Motor neuron (in vitro differentiated cells): ENCODE measurements at places on chromosomes 11 and 22. TPM values are rescaled to one million over a fixed set of nuclear protein-coding genes. Genes with fewer than 3 reads are reported as not detected.

DNA sequence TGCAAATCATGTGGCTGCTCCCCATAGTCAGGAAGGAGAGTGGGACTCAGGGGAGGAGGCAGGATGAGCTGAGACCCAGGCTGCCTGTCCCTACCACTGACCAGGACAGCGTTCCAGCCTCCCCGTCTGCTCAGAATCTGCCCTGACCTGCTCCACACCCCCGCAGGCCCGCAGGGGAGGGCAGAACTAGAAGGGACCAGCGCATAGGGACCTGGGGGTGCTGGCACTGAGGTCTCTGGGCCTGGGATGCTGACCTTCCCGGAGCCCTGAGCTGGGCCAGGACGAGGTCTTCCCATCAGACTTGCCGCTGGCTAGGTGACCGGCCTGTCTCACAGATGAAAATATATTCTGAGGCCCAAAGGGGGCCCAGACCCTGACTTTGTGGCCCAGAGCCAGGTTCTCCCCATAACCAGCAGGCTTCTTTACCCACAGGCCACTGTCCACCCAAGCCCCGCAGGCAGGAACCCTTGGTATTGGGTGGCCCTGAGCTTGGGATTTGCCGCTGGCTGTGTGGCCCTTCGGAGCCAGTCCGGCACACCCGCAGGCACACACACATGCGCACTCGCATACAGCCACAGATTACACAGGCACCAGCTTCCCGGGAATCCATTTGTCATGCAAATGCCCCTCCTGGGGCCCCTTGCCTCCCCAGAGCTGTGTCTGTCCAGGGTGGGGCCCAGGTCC, 13.8 kb upstream of the PIM3 start:
- peak; percentile 87 for ATAC-seq

- no peak for ATAC-seq
These were observed 296.4 kb downstream of the ETS1 start for GRCh38 chr11:128291007-128291406.

DNA sequence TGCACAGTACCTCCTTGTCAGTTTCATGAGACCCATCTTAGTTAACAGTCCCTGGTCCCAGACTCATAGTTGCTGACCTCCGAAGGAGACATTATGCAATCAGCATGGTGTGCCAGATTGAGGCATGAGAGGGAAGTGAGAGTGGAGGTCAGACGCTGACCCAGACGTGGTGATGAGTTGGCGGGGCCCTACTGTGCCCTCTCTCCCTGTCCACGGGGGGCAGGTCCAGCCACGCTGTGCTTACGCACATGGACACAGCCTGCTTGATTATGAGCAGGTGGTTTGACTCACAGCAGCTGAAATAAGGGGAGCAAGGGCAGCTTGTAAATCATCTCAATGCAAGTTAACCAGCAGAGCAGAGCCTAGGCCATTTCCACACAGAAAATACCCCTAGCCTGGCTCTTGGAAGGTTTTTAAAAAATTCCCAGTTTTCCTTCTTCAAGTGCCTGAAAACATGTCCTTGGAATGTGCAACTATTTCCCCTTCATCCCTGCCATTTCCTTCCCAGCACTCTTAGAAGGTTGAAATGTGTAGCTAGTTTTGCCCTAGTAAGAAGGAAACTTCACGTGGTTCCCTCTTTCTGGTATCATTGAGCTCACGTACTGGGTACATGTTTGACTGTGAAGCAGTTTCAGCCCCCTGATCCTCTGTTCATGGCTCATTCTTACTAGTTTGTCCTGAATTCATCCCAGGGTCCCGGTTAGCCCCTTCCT, 122.6 kb upstream of the SORL1-AS1 start:
- no peak for ATAC-seq

DNA sequence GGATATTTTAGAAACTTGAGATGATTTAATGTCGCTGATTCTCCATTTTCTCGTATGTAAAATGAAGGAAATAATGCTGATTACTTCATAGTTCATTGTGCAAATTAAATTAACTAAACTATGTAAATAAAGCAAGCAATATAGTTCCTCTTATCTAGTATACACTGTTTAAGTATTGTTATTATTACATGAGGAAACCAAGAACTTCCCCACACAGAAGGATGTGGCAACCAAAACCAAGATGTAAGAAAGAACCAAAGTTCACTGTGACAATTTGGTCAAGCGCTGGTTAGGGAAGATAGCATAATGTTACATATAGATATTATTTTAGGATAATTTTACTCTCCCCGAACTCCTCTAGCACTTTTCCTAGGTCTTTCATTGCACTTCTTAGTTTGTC, 103.2 kb downstream of the XKR3 start:
- ATAC-seq: no peak

GRCh38 chr11:109984634-109985289, 108.4 kb upstream of the ZC3H12C start:
- ATAC-seq: no peak

DNA sequence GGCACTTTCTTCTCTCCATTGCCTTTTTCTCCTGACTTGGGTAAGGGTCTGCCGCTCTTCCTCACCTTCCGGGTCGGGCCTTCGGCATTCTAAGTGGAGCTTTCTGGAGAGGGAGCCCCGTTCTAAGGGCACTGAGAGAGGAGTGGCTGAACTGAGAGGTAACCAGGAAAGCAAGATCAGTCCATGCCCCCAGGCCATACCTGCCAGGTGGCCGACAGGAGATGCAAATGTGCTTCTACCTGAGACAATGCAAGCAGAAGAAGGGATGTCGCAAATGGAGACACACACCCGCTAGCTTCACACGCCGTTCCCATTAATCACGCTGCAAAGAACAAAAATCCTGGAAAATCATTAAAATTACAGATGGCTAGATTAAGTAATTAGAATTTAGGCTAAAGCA, 156.4 kb upstream of the TBCEL start:
- ATAC-seq: no peak

DNA sequence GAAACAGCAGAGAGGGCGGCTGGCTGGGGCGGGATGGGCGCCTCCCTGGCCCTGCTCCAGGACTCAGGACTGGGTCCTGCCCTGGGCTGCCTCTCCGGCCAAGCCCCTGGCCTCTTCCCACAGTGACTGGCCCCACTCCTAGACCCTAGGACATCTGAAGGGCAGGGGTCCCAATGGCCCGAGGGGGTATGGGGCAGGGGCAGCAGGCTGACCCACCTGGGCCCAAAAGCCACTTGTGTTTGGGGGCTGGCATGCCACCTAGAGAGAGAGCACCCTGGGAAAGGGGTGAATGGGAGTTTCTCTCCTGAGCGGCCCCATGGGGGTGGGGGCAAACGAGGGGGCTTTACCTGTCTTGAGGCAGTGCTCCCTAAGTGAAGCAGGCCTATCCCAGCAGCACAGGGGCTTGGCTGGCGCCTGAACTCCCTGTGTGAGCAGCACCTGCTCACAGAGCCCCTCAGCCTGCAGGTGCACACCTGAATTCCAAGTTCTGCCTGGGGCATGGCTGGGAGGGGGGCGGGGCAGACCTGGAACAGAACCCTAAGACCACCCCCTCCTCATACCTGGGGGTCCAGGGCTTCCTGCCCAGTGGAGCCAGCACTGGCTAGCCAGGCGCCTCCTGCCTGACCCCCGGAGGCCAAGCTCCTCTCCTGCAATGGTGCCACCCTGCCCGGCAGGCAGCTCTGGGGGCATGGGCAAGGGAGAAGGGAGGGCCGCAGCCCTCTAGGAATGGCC, 16.9 kb downstream of the DUSP8 start:
- ATAC-seq: no peak

DNA sequence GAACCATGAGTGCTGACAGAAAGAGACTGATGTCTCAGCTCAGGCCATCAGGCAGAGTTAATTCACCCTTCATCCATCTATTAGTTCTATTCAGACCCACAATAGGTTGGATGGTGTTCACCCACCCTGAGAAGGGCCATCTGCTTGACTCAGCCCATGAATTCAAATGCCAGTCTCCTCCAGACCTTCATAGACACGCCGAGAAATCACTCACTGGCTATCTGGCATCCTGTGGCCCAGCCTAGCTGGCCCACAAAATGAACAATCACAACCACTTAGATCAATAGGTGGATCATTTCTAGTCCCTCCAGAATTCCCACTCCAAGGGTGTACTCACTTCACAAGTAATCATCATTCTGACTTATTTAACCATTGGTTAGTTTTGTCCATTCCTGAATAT, 58.2 kb downstream of the MYEOV start:
- ATAC-seq: no peak

- no peak for ATAC-seq
These were observed 22.1 kb upstream of the TMPRSS13 start for GRCh38 chr11:117950993-117951961.

- no peak for ATAC-seq
These were observed 172.5 kb downstream of the MN1 start for GRCh38 chr22:27628891-27629631.

DNA sequence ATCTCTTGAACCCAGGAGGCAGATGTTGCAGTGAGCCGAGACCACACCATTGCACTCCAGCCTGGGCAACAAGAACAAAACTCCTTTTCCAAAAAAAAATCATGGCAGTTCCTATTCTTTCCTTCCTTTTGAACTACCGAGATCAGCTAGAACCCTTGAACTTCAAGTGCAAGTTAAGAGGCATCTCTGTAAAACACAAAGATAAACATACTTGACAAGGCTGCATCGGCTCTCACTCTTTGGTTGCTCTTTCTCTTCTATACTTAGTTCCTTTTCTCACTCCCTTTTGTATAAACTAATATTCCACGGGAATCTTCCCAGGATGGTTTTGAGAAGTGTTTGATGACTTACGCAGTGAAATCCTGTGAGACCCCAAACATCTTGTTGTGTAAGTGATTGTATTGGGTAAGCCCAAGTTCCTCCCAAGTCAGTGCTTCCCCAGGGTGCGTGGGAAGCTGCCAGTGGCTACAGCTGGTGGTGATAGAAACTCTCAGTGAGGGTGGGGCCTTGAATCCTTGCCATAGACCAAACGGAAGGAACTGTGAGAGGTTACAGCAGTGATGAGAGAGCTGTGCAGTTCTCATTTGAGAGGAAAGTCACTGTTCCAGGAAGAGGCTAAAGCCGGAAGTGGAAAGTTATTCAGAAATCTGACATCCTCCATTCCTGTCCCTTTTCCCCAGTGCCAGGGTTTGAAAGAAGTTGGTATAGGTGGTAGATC, 24.1 kb upstream of the CDC42EP2 start:
- peak; percentile 70 for ATAC-seq

DNA sequence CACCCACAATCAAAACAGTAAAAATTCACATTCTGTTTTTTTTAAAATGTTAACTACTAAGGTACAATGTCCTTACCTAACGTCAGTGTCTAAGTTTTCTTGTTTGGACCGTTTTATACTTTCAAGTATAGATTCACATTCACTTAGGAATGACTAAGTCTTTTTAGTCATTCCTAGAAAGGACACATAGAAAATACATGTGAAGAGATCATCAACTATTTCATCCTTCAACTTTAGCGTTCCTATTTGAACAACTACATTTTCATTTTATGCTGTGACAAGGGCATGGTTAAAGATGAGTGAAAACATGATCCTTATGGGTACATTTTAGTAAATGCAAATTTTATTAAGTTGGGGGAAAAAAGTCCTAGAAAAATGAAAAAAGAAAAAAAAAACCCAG, 62.8 kb downstream of the DDX10 start:
- no peak for ATAC-seq

DNA sequence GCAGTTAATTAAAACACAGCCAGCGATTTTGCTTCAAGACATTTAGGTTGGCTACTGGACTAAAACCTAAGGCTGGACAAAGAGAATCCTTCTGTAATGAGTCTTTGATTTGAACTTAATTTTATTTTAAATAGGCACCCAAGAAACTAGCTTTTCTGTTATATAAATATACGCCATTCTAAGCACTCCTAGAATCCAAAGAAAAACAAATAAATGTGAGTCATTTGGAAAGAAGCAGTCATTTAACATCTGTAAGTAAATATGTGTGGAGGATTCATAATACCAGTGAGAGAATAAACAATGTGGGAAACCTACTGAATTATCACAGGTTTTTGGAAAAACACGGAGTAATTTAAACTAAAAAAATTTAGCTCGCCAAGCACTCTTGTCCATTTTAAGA, 1.2 kb upstream of the TECTA start:
- no peak for ATAC-seq

- no peak for ATAC-seq
These were observed 27.6 kb upstream of the LIPT2 start for GRCh38 chr11:74520927-74521665.

DNA sequence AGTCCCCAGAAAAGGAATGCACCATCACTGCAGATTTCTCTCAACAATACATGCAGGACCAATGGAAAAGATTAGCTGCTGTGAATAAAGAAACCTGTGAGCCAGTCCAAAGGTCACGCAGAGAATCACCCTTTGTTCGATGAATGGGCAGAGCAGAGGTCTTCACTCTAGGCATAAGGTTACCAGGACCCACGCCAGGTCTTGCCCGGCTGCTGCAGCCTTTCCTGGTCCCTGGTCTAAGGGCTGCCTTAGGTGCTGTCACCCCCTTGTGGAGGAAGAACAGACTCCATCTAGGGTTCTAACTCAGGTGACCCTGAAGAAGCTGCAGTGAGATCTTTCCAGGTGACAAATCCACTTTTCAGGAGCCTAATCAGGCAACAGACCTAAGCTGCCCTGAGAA, 29.0 kb upstream of the NAP1L4 start:
- peak; percentile 70 for ATAC-seq

DNA sequence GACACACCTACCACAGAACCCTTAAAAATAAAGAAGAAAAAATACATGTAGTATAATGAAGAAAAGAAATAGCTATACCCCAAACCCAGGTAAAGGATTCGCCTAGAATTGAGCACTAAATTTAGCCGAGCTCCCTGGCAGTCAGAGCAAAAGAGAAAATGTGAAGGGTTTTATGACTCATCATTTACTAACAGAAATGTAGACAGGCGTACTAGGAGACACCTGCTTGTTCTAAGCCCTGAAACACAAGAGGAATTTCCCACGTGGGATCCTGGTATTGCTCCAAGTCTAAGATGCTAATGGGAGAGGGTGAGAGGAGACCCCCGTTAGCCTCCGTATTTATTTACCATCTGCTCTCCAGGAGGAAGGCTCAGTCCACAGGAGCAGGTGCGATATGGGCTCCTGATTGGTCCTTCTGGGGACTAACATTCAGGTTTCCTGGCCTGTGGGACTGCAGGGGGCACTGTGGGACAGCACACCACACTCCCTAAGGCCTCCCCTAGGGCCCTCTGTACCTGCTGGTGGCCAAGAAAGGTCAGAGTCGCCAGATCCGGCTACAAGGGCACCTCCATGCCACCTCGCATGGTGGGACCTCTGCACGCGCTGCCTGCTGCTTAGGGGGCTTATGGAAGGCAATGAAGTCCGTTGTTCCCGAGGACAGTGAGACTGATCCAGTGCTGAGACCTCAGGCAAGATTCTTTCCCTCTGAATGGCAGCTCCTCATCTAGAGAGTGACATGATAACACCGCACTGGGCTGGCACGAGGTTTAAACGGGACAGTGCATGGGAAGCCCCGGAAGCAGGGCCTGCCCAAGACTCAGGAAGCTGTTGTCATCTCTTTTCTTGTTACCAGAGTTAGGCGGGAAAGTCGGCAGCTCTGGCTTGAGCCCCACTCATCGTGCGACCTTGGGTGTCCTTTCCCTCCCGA, 25.8 kb downstream of the KCNC1 start:
- ATAC-seq: no peak

SLC25A1 gene
- 49.1 and 66.8 TPM in 2 replicates for total RNA-seq

MS4A4E gene
- not detected in 2 replicates for total RNA-seq

C11orf21 gene
- 0.41 and 0.54 TPM in 2 replicates for total RNA-seq

POU2AF2 gene
- not detected in 2 replicates for total RNA-seq

VSIG2 gene
- total RNA-seq: 2.0 and 2.7 TPM in 2 replicates

YPEL4 gene
- total RNA-seq: 10.4 and 13.1 TPM in 2 replicates

APOA4 gene
- 0.24 and 0.44 TPM in 2 replicates for total RNA-seq

TRIM29 gene
- total RNA-seq: 2.3 and 3.7 TPM in 2 replicates

LRRC74B gene
- total RNA-seq: 0.38 and 1.2 TPM in 2 replicates

KRTAP5-11 gene
- not detected in 2 replicates for total RNA-seq

NXPE4 gene
- total RNA-seq: 0.27 TPM in 1 of 2 replicates, not detected in the other

PDGFD gene
- 22.7 and 23.1 TPM in 2 replicates for total RNA-seq

OR51B2 gene
- total RNA-seq: 0.36 and 0.43 TPM in 2 replicates

SCUBE2 gene
- 5.1 and 5.4 TPM in 2 replicates for total RNA-seq

TMPRSS5 gene
- 3.0 and 3.5 TPM in 2 replicates for total RNA-seq

MAJIN gene
- 0.23 TPM in 1 of 2 replicates, not detected in the other for total RNA-seq
